ENCODE measurements at places on chromosomes 6 and 20. TPM values are rescaled to one million over a fixed set of nuclear protein-coding genes. Genes with fewer than 3 reads are reported as not detected.

The SH3BGRL2 gene
- 31.8 TPM for total RNA-seq

The FBXO9 gene
- 68.5 TPM for total RNA-seq

The HLA-DRB1 gene
- total RNA-seq, result 44.2 TPM

GRCh38 chr6:84498905-84499304 lies 265.5 kb downstream of the TBX18 start:
- H3K36me3 ChIP-seq, result no peaks in the 10 kb centered on the region
- H3K4me3 ChIP-seq, result no peak overlapping the region
- H3K27ac ChIP-seq, result no peak overlapping the region
- DNase-seq, result no peak
- H3K27me3 ChIP-seq, result no peaks in the 10 kb centered on the region

GRCh38 chr6:147023581-147023980 lies 180.6 kb upstream of the STXBP5 start:
- no peaks in the 10 kb centered on the region for H3K27me3 ChIP-seq
- no peak overlapping the region for H3K4me3 ChIP-seq
- H3K27ac ChIP-seq, result no peak overlapping the region
- H3K4me1 ChIP-seq, result no peaks in the 10 kb centered on the region

- DNase-seq, result no peak
- H3K27ac ChIP-seq, result no peak overlapping the region
- H3K27me3 ChIP-seq, result no peaks in the 10 kb centered on the region
- H3K36me3 ChIP-seq, result no peaks in the 10 kb centered on the region
These were observed 256.8 kb downstream of the PHACTR1 start for GRCh38 chr6:12973386-12973785.

The RBPJL gene
- total RNA-seq, result not detected

The TAAR8 gene
- total RNA-seq, result not detected

- H3K4me1 ChIP-seq, result no peaks in the 10 kb centered on the region
- H3K36me3 ChIP-seq, result no peaks in the 10 kb centered on the region
- no peak for DNase-seq
These were observed 56.0 kb downstream of the SMOC2 start for GRCh38 chr6:168496997-168497331.

DNA sequence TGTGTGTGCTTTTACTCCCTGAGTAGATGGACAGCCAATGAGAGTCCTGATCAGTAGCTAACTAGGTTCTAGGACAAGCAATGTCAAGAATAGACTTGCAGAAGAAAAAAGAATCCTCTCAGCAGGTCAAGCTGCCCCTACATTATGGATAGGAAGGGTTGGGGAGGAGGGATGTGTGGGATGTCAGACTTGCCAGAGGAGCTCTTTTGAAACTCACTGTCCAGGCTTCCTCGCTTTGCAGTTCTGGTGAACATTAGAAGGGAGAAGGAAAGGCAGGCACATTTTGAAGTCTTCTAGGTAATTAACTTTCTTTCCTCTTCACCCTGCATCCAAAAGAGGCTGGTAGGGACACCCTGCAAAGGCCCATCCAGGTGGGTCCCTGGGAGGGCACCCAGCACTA lies 48.7 kb downstream of the SYNE1 start:
- no peak overlapping the region for H3K4me3 ChIP-seq
- no peaks in the 10 kb centered on the region for H3K36me3 ChIP-seq
- H3K27me3 ChIP-seq, result no peaks in the 10 kb centered on the region
- no peak for DNase-seq

DNA sequence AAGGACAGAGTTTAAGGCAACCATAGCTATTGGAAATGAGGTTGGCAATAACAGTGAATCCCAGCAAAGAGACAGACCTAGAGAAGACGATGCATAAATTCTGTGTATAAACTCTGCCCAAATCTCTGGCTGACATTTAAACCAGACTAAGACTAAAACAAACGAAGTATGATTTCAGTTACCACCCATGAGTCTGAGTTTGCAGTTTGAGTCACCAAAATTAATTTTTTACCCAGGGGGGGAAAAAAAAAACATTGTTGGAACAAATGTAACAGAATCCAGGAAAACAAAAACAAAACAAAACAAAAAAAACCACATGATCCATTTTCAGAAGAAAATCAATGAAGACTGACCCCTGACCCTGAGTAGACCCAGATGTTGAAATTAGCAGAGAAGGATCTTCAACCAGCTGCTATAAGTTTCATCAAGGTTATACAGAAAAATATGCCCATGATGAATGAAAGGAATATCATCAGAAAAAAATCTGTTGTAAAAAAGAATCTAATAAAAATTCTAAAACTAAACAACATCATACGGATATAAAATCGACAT lies 190.8 kb downstream of the GMDS start:
- no peaks in the 10 kb centered on the region for H3K27me3 ChIP-seq
- no peak for DNase-seq
- no peak overlapping the region for H3K27ac ChIP-seq

The FAM162B gene
- 3.7 TPM for total RNA-seq

DNA sequence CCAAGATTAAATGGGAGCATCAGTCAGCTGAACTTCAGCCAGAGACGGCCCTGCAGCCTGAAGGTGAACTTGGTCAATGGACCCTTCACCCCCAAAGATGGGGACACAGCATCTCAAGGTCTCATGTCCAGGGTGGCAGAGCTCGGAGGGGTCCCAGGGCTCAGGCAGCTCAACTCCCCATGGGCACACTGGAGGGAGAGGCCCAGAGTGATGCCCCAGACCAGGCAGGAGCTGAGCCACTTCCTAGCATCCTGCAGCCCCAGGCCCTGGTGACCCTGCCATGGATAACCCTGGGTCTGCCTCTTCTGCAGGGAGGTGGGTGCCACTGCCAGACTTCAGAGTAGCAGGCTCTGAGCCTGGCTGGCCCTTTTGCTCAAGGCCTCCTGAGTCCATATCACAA lies 27.5 kb upstream of the EMILIN3 start:
- H3K4me1 ChIP-seq, result peaks cover 18% of the 10 kb centered on the region
- no peak overlapping the region for H3K4me3 ChIP-seq
- DNase-seq, result no peak

The SLC9A8 gene
- total RNA-seq, result 11.8 TPM

GRCh38 chr20:42635699-42636411 lies 553.9 kb downstream of the PTPRT start:
- no peak overlapping the region for H3K4me3 ChIP-seq
- H3K4me1 ChIP-seq, result no peaks in the 10 kb centered on the region
- no peak for DNase-seq
- H3K27ac ChIP-seq, result no peak overlapping the region
- no peaks in the 10 kb centered on the region for H3K36me3 ChIP-seq
- no peaks in the 10 kb centered on the region for H3K27me3 ChIP-seq

DNA sequence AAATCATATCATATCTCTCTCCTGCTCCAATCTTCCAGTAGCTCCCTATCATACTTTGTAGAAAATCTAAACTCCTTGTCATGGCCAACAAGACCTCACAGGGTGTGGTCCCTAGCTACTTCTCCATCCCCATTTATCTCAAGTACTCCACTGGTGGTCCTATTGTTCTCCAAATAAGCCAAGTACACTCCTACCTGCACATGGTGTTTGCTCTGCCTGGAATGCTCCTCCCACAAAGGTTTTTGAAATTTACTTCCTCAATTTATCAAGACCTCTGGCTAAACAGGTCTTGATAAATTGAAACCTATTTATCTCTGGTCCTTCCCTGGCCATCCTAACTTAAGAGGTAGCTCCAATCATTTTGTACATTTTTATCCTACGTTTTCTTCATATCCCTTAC lies 12.1 kb downstream of the TMX4 start:
- no peak overlapping the region for H3K4me3 ChIP-seq
- H3K4me1 ChIP-seq, result no peaks in the 10 kb centered on the region
- DNase-seq, result no peak
- H3K27ac ChIP-seq, result no peak overlapping the region
- H3K27me3 ChIP-seq, result no peaks in the 10 kb centered on the region
- no peaks in the 10 kb centered on the region for H3K36me3 ChIP-seq

- no peak for DNase-seq
- H3K4me3 ChIP-seq, result no peak overlapping the region
- no peaks in the 10 kb centered on the region for H3K27me3 ChIP-seq
- no peaks in the 10 kb centered on the region for H3K36me3 ChIP-seq
- H3K27ac ChIP-seq, result peak overlapping the region; percentile 60
- H3K4me1 ChIP-seq, result no peaks in the 10 kb centered on the region
These were observed 16.3 kb upstream of the FAM8A1 start for GRCh38 chr6:17583811-17584210.

DNA sequence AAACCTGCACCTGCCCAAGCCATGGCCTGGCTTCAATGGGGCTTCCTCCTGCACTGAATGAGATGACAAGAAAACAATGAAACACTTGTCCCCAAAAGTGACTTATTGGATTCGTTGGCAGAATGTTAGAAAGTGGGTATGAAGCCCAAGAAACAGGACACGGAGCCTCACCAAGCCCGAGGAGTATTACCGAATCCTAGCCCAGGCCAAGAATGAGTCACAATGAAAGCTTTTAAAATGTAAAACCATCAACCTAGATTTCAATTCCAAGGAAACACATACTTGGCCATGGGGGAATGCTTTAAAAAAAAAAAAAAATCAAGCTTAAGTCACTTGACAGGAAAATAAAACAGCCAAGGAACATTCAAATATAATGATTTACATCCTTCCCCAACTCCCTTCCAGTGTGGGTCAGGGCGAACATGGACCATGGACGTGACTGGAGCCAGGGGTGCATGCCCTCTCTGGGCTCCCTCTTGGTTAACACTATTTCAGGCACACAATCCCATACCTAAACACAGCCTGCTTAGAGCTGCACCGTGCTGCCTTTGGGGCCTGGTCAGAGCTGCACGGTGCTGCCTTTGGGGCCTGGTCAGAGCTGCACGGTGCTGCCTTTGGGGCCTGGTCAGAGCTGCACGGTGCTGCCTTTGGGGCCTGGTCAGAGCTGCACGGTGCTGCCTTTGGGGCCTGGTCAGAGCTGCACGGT lies 3.1 kb upstream of the STX16 start:
- no peaks in the 10 kb centered on the region for H3K27me3 ChIP-seq
- H3K4me1 ChIP-seq, result no peaks in the 10 kb centered on the region
- H3K4me3 ChIP-seq, result no peak overlapping the region
- peak overlapping the region; percentile 66 for H3K27ac ChIP-seq
- H3K36me3 ChIP-seq, result no peaks in the 10 kb centered on the region

The ABHD16B gene
- total RNA-seq, result not detected

DNA sequence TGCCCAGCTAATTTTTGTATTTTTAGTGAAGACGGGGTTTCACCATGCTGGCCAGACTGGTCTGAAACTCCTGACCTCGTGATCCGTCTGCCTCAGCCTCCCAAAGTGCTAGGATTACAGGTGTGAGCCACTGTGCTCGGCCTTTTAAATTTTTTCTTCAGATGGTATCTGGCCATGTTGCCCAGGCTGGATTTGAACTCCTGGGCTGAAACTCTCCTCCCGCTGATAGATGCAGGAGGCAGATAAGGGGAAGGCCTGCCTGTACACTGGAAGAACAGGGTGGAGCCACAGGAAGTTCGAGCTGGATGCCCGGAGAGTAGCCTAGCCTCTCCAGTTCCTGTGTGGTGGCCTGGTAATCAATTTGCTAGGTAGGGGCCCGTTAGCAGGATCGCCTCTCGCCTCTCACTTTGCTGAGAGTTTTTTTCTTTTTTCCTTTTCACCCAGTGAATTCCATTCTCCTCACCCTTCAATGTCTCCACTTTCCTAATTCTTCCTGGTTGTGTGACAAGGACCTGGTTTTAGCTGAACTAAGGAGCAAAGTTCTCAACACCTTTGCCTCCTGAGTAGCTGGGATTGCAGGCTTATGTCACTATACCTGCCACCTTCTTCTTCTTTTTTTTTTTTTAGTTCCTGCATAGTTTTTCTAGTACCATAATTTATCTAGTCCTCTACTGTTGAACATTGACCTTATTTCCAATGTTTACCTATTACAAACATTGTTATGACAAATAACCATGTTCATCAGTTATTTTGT lies 19.4 kb upstream of the ITCH start:
- H3K27me3 ChIP-seq, result no peaks in the 10 kb centered on the region
- no peaks in the 10 kb centered on the region for H3K36me3 ChIP-seq
- H3K27ac ChIP-seq, result no peak overlapping the region

The MBOAT1 gene
- 26.2 TPM for total RNA-seq

- DNase-seq, result no peak
- H3K4me3 ChIP-seq, result no peak overlapping the region
- no peaks in the 10 kb centered on the region for H3K36me3 ChIP-seq
- H3K27me3 ChIP-seq, result no peaks in the 10 kb centered on the region
- H3K27ac ChIP-seq, result no peak overlapping the region
These were observed 373.0 kb downstream of the ZFAND3 start for GRCh38 chr6:38192487-38192886.

GRCh38 chr6:83430611-83431544 lies at the start of gene ME1:
TSS of gene ME1 (minus strand) at chr6:83431051. CDS start at chr6:83430954, 97 bp downstream.
- H3K36me3 ChIP-seq, result no peaks in the 10 kb centered on the region
- H3K4me1 ChIP-seq, result no peaks in the 10 kb centered on the region

DNA sequence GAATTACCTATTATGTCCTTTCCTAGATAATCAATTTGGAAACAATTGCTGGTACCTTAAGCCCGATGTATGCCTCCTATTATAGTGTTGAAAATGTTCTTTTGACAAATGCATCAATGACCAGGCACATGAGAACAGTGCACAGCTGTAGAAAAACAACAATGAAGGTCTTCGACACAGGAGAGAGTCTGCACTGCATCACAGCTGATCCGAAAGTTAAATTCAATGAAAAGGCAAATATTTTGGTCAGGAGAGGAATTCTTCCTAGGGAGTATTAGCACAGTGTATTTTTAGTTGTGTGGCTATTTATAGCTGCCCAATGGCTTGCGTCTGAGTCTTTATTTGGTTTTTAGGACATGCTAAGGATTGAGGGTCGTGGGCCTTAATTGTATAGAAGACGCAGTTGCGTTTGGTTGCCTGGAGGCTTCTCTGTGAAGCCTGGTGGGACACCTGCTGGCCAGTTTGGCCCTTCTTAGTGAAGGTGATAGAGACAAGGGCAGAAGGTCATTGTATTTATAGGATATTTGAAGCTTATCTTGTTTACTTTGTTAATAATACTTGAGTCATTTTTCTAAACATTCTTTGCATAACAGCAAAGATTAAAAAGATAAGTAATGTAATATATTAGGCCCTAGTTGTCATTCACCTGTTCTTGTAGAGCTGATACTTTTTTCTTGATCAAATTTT lies 72.3 kb downstream of the CDYL start:
- no peak overlapping the region for H3K27ac ChIP-seq
- DNase-seq, result no peak
- no peaks in the 10 kb centered on the region for H3K36me3 ChIP-seq

GRCh38 chr6:104954190-104954797 lies 2.6 kb upstream of the LIN28B start:
- H3K4me3 ChIP-seq, result no peak overlapping the region
- peaks cover 91% of the 10 kb centered on the region for H3K27me3 ChIP-seq
- H3K36me3 ChIP-seq, result no peaks in the 10 kb centered on the region
- H3K27ac ChIP-seq, result no peak overlapping the region

DNA sequence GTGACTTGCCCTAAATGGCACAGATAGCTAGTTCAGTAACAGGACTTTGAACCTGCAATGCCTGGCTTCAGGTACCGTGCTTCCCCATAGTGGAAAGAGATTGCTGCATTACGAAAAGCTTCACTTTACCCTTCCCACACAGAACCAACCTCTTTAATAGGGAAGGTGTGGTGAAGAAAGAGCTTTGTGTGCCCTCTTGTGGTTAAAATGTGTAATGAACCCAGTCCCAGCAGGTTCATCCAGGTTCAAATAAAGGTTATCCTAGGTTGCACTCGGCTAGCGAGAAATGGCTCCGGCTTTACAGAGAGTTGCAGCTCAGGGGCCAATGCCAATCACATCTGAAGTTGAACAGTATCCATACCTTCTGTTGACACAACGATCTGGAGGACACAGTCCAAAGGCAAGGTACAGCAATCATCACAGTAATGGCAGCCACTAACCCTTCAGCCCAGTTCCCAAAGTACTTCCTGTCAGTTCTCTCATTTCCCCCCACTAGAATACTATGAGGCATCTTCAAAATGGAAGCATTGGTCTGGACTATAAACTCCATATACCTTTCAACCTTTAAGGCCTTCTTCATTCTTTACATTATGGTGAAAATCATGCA lies 3.0 kb downstream of the DEFB115 start:
- no peak for DNase-seq
- H3K4me3 ChIP-seq, result no peak overlapping the region
- H3K27ac ChIP-seq, result no peak overlapping the region

Data from breast epithelium (tissue), 4 donors.